Pancreas (tissue), 10 donors: ENCODE measurements at places on chromosomes 11 and 22. TPM values are rescaled to one million over a fixed set of nuclear protein-coding genes. Genes with fewer than 3 reads are reported as not detected.

Gene GRM5
- polyA plus RNA-seq: not detected

Gene PRDX5
- polyA plus RNA-seq: 245 TPM

Gene ARHGAP20
- polyA plus RNA-seq: 0.05 TPM

Gene MSANTD2
- 23.3 TPM for polyA plus RNA-seq

Gene C22orf42
- 1.4 TPM for polyA plus RNA-seq

Gene FXYD2
- polyA plus RNA-seq: 1,418 TPM

Gene TRIM66
- 6.1 TPM for polyA plus RNA-seq

Gene INPP5J
- 23.0 TPM for polyA plus RNA-seq

Gene DDX6
- 20.8 TPM for polyA plus RNA-seq

Gene PCNX3
- polyA plus RNA-seq: 26.3 TPM

Gene DAGLA
- 6.9 TPM for polyA plus RNA-seq

Gene LDHA
- 100 TPM for polyA plus RNA-seq

Gene KREMEN1
- polyA plus RNA-seq: 4.0 TPM

Gene OVOL1
- 1.9 TPM for polyA plus RNA-seq

Gene MICAL2
- 5.4 TPM for polyA plus RNA-seq

Gene ISX
- 0.14 TPM for polyA plus RNA-seq

Gene OR8D4
- not detected for polyA plus RNA-seq

Gene MAPK1
- polyA plus RNA-seq: 7.0 TPM

Gene POTEH
- polyA plus RNA-seq: not detected

Gene MCHR1
- 0.23 TPM for polyA plus RNA-seq

Gene MYOD1
- polyA plus RNA-seq: not detected

Gene OR8A1
- polyA plus RNA-seq: not detected

Gene C11orf87
- polyA plus RNA-seq: not detected

Gene KIRREL3
- polyA plus RNA-seq: 0.08 TPM

Gene SLC22A8
- not detected for polyA plus RNA-seq

Gene SLC35C1
- 6.3 TPM for polyA plus RNA-seq

Gene SLC1A2
- polyA plus RNA-seq: 11.1 TPM

Gene WNT7B
- 0.66 TPM for polyA plus RNA-seq

Gene ACCS
- polyA plus RNA-seq: 68.1 TPM

Gene POU2AF2
- polyA plus RNA-seq: 0.19 TPM

Gene TRIM49
- not detected for polyA plus RNA-seq

Gene TP53AIP1
- 1.0 TPM for polyA plus RNA-seq

Gene HEPN1
- polyA plus RNA-seq: not detected

Gene CHRM1
- 0.14 TPM for polyA plus RNA-seq
